ENCODE measurements at places on chromosomes 4 and X.

DNA sequence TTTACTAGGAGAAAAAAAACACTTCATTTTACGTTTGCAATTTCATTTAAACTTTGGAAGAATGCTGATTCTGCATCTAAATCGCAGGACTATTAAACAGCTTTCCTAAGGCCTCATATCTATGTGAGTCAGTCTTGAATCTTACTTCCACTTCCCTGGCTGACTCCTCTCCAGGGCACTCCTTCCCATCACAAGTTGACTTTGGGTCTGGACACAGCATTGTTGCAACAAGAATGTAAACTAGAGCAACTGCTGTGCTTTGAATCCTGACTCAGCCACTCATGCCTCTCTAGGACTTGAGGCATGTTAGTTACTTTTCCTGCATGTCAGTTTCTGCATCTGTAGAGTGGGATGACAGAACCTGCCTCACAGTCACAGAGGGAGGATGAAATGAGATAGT is 413.8 kb downstream of the FAT4 start:
- DNase-seq, result peak; percentile 95

DNA sequence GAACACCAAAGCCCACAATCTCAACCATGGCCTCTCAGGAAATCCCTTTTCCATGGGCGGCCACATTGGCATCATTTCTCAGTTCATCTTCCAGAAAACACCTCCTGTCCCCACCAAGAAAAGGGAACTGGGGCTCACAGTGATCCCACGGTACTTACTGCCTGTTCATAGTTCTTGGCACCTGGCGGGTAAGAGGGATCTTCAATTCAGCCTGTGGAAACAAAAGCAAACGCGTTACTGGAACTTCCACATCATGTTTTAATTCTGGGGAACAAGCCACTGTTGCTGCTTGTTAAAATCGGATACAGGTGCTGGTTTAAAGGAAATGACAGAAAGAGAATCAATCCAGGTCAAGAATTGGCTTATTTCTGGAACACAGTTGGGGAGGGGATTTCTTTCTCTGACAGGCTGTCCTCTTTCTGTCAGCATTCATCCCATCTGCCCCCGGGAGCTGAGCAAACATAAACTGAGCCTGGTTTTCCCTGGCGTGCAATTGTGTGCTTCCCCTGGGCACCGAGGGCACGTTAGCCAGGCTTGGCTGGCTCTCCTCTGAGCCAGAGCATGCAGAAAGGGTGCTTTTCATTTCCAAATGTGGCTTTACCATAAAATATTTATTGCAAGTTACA is 16.8 kb downstream of the CLNK start:
- DNase-seq, result no peak

DNA sequence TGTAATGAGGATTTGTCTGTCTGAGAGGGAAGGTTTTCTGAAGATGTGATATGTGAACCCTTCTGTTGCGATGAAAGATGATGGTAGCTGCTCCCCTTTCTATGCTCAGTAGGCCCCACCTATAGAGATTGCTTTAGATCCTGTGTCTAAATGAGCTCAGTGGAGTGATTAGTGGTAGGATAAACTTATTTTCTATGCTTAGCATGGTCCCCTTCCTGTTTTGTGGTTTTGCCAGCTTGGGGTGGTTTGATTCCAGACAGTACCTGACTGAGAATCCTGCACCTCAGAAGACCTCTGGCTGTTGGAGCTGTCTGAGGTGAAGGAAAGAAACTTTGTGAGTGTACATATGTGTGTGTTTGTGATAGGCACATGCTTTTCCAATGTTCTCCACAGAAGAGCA is 17.7 kb downstream of the MSN start:
- DNase-seq, result no peak

DNA sequence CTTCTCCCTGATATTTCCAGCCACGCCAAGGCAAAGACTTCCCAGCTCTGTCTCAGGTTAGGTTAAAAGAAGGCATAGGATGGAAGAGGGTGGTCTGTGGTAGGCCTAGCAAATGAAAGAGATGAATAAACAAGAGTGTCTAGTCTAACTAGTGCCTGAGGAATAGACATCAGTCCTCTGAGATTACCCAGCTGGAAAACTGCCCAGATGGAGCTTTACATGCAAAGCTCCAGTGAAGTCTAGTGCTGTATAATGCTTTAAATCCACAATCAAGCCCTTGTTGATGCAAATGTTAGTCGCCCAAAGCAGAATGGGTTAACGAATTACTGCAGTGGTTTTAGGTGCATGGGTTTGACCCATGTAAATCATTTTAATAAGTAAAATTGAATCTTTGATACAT is 24.8 kb upstream of the GUCY1B1 start:
- no peak for DNase-seq

DNA sequence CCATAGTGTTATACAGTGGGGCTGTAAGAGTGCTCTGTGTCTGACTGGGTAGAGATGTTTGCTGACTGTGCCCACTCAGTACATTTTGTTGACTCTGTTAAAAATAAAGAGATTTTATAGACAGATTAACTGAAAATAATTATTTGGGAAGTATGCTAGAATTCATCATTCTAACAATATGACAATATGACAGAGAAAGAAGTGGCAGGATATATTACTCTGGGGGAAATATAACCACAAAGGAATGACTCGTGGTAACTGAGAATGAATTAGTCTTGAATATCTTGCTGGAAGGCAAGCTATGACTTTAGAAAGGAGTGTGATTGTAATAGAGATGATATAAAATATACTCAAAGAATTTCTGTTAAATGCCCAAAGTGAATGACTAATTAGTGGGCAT is 46.8 kb downstream of the TMEM165 start:
- no peak for DNase-seq

GRCh38 chr4:164408831-164409230 is 345.1 kb upstream of the SMIM31 start:
- no peak for DNase-seq

GRCh38 chr4:115154826-115155225 is 41.4 kb upstream of the NDST4 start:
- no peak for DNase-seq

DNA sequence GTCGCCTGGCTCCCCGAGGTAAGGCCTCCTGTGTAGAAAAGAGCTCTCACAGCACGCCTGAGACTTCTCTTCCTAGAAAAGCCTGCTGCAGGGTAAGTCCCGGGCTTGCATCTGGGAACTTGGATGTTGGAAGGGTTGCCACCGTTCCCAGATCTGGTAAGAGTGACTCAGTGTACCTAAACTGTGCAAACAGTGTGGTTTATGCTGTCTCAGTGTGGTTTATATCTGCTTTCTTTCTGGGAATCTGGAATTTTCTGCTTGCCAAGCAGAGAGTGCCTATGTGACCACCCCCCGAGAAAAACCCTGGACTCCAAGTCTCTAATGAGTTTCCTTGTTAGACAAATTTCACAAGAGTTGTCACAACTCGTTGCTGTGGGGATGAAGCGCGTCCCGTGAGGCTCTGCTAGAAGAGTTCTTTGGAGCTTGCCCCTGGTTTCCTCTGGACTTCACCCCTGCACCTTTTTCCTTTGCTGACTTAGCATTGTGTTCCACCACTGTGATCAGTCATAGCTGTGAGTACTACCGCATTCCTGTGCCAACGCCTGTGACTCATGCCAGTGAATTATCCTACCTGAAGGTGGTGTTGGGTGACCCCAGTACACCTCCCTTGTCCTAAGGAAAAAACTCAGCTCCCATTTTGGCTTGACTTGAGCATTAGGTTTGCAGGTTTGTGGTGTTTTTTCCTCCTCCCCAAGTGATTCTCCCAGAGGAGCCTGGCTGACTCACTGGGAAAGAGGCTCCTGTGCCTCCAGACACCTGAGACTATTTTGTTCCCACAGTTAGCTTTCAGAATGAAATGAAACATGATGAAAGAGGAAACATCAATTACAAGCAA is 14.5 kb downstream of the SLC2A9 start:
- DNase-seq, result peak; percentile 95

DNA sequence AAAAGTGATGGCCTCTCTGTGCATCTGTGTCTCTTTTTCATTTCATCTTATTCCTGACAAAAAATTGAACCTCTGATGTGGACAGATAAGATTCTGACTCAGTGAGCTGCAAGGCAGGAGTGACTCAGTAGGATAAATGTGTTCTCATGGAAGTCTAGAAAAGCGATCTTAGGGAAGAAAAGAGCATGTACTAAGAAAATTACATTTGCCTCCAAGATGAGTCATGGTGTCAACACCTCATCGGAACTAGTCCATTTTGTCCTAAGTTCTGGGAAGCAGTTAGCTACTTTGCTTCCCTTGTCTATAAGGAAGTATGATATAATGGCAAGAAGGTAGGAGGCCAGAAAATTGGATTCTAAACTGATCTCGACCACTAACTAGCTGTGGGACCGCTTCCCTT is 83.5 kb upstream of the AFF2 start:
- DNase-seq, result peak; percentile 35

- DNase-seq, result no peak
Measured at GRCh38 chr4:1321486-1321885, 25.5 kb upstream of the UVSSA start.

DNA sequence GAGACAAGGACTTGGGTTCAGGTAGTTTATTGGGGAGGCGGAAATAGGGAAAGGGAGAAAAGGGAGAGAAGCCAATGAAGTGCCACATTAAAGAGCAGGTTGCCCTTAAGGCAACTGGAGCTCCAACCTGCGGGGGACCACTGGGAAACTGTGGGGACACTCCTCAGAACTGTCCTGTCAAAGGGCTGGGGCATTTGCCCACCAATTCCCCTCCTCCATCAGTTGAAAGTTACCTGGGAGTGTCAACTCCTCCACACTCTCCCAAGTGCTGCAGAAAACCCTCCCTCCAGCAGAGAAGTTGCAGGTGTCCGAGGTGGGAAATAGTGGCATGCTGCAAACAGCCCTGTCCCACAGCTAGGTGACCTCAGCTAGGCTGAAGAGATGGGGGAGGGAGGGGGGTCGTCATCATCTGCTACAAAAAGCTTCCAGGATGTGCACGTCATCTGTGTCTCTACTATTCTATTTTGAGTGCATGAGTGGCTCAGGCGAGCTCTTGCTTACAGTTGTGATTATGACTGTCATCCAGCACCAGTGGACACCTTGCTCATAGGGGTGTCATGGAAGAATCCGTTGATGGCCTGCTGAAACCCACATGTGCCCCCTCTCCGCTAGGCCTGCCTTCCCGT is 41.5 kb upstream of the XPNPEP2 start:
- DNase-seq, result no peak

GRCh38 chrX:44874420-44875184 is 1.6 kb downstream of the KDM6A start:
- DNase-seq, result no peak

DNA sequence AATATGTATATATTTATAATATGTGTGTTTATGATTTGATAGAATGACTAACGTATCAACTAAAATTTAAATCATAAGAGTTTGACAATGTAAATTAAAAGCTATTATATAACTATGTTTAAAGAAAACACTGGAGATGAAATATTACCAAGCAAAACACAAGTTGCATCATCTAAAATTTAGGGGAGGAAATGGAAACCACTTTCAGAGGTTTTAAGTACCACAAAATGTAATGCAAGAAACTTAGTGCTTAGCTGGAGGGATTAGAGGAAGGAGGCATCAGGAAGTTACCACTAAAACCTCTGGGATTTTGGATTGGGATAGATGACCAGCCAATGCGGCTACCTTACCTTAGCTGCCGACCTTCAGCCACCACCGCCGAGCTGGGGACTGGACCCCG is 1192.1 kb upstream of the PRKX start:
- DNase-seq, result no peak

DNA sequence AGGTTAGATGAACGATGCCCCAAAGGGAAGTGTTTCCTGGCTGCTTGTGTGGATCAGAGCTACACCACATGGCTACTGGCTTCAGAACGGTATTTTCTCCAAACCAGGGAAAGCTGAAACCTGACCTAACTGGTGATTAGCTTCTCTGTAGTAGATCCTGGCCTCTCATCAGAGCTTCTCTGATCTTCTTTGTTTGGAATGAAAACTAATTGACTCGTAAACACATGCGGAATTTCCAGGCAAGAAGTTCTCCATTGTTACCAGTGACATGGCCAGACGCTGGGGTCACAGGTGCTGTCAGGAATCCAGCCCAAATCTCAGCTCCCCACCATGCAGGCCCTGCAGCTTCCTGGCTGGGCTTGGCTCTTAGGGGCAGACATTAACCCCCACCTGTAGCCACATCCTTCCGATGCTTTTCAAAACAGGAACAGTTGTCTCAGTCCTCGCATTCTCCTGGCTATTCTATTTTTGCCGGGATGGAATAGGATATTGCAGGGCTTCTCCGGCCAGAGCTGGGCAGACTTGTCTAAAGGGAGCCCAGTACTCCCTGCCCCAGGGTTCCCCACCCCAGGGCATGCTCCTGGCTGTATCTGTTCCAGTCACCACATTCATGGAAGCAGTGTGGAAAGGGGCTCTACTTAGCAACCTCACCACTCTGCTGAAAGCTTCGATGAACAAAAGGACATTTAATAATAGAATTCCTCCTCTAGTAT is 305.4 kb upstream of the F9 start:
- DNase-seq, result no peak

GRCh38 chrX:129876771-129877305 is 29.1 kb upstream of the UTP14A start:
- DNase-seq, result peak; percentile 32

- DNase-seq, result no peak
Measured at GRCh38 chrX:153184787-153185186, 5.7 kb downstream of the MAGEA1 start.

GRCh38 chrX:100659431-100660137 is 15.6 kb downstream of the SRPX2 start:
- no peak for DNase-seq

DNA sequence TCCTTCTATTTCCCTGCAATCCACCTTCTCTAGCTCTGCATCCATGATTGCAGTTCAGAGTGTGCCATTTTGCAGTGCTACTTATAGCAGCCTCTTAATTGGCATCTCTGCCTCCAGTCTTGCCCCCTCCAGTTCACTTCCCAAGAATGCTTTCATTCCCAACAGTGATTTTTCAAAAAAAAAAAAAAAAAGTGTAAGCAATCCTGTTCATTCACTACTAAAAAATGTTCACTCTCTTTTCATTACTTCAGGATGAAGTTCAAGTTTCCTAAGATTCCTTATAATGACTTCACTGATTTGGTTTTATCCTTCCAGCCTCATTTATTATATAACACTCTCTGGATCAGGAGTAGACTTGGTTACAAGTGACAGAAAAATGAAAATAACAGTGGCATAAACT is 124.7 kb upstream of the LNX1 start:
- DNase-seq, result no peak

DNA sequence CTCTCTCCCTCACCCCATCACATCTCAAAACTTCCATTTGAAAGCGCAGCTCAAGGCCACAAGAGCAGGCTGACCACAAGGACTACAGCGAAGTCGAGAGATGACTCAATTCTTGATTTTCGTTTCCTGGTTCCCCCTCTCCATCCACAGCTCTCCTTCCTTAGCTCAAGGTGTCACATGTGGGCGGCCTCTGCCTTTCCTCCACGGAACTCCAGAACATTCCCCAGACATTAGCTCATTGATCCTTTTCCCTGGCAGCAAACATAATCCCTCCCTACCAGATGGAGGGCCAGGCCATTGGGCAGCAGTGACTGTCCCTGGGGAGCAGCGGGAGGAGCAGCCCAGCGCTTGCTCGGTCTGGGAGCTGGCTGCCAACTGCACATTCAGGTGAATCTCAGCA is 56.3 kb downstream of the CCDC149 start:
- DNase-seq, result peak; percentile 97

Data from RCC 7860 (cell line).